ENCODE measurements at places on chromosomes 11 and 22. TPM values are rescaled to one million over a fixed set of nuclear protein-coding genes. Genes with fewer than 3 reads are reported as not detected.

GRCh38 chr11:67289651-67290479 lies 762 bp downstream of the ANKRD13D start:
- no peaks in the 10 kb centered on the region for H3K27me3 ChIP-seq
- peak overlapping the region; percentile 81 for H3K27ac ChIP-seq
- DNase-seq = no peak
- H3K4me3 ChIP-seq = peak overlapping the region; percentile 85
- peaks cover 48% of the 10 kb centered on the region for H3K4me1 ChIP-seq

GRCh38 chr11:2301631-2302305 lies at the start of the genes C11orf21 and TSPAN32:
TSS of gene C11orf21 (minus strand) at chr11:2301918. CDS start at chr11:2301808, 110 bp downstream.
TSS of gene TSPAN32 (plus strand) at chr11:2302013. CDS start at chr11:2302150, 137 bp downstream.
- peak; percentile 81 for DNase-seq
- H3K27me3 ChIP-seq = no peaks in the 10 kb centered on the region
- H3K4me1 ChIP-seq = peaks cover 31% of the 10 kb centered on the region
- H3K4me3 ChIP-seq = peak within 1 kb of the TSS; percentile 31
- no peaks in the 10 kb centered on the region for H3K36me3 ChIP-seq
- peak within 1 kb of the TSS; percentile 66 for H3K27ac ChIP-seq

DNA sequence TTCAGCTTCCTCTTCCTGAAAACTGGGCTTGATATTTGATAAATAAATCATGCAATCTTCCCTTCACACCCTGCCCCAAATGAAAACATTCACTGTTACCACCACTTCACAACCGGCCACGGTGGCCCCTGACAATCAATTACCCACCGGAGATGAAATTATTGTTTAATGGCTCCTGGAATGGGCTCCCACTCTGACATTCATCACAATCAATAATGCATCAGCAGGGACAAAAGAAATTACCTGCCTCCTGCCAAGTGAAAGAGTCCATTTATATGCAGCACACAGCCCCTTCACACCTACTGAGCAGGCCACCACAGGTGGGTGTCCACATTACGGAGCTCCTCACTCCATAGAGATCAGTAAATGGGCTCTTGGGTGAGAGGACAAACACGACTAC lies 193.5 kb upstream of the SNX19 start:
- no peaks in the 10 kb centered on the region for H3K36me3 ChIP-seq
- H3K27ac ChIP-seq = no peak overlapping the region
- no peaks in the 10 kb centered on the region for H3K27me3 ChIP-seq

GRCh38 chr22:30422481-30423300 lies 2.9 kb upstream of the MTFP1 start:
- DNase-seq = peak; percentile 80
- H3K36me3 ChIP-seq = peaks cover 13% of the 10 kb centered on the region
- H3K27ac ChIP-seq = peak overlapping the region; percentile 97
- peaks cover 35% of the 10 kb centered on the region for H3K4me1 ChIP-seq
- peak overlapping the region; percentile 74 for H3K4me3 ChIP-seq

Gene PRRG4
- 12.6 TPM for total RNA-seq

DNA sequence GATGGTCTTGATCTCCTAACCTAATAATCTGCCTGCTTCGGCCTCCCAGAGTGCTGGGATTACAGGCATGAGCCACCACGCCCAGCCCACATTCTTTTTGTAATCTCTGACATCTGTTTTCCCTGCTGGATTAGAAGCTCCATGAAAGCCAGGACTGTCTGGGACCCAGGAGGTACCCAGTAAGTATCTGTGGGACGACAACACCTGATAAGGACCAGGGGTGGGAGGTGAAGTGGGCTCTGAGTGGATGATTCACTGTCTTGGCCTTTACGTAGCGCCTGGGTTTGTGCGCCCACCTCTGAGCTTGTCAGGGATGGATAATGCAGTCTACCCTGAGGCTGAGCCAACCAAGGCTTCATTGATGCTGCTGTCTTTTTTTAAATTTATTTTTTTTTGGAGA lies 118.8 kb downstream of the ABTB2 start:
- H3K36me3 ChIP-seq = no peaks in the 10 kb centered on the region
- H3K27ac ChIP-seq = no peak overlapping the region
- H3K4me1 ChIP-seq = peaks cover 8% of the 10 kb centered on the region
- no peak for DNase-seq

- H3K4me3 ChIP-seq = no peak overlapping the region
- peaks cover 9% of the 10 kb centered on the region for H3K4me1 ChIP-seq
- no peaks in the 10 kb centered on the region for H3K36me3 ChIP-seq
Measured at GRCh38 chr11:95461858-95462257, 230.9 kb upstream of the SESN3 start.

GRCh38 chr22:22248878-22249277 lies 4.3 kb downstream of the VPREB1 start:
- peaks cover 16% of the 10 kb centered on the region for H3K27me3 ChIP-seq
- no peaks in the 10 kb centered on the region for H3K4me1 ChIP-seq
- H3K4me3 ChIP-seq = no peak overlapping the region
- no peak for DNase-seq
- H3K36me3 ChIP-seq = no peaks in the 10 kb centered on the region
- no peak overlapping the region for H3K27ac ChIP-seq

Gene DAGLA
- 6.0 TPM for total RNA-seq

Gene PKNOX2
- 17.8 TPM for total RNA-seq

DNA sequence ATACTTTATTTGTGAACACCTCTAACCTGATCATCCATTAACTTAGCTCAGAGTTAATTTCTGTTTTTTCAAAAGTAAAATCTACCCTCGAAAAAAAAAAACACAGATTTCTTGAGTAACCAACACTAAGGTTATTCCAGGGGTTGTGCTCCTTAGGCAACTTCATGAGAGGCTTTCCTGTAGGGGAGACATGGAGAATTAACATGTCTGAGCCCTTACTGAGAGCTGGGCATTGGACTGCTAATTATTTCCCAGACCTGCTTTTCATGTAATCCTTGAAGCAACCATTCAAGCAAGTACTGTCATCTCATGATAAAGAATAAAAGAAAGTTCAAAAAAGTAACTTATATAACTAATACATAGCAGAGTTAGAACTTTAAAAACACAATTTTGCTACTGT lies 13.5 kb upstream of the UPB1 start:
- no peak for DNase-seq
- no peaks in the 10 kb centered on the region for H3K36me3 ChIP-seq
- no peaks in the 10 kb centered on the region for H3K27me3 ChIP-seq
- no peak overlapping the region for H3K4me3 ChIP-seq
- peaks cover 19% of the 10 kb centered on the region for H3K4me1 ChIP-seq

Gene OR5P2
- total RNA-seq = 1.3 TPM

GRCh38 chr11:82899957-82900276 lies 313 bp downstream of the PRCP start:
- no peaks in the 10 kb centered on the region for H3K36me3 ChIP-seq
- DNase-seq = no peak
- H3K4me1 ChIP-seq = peaks cover 25% of the 10 kb centered on the region
- peak overlapping the region; percentile 68 for H3K4me3 ChIP-seq
- H3K27me3 ChIP-seq = no peaks in the 10 kb centered on the region
- H3K27ac ChIP-seq = peak overlapping the region; percentile 84

Gene OR51B4
- total RNA-seq = not detected

DNA sequence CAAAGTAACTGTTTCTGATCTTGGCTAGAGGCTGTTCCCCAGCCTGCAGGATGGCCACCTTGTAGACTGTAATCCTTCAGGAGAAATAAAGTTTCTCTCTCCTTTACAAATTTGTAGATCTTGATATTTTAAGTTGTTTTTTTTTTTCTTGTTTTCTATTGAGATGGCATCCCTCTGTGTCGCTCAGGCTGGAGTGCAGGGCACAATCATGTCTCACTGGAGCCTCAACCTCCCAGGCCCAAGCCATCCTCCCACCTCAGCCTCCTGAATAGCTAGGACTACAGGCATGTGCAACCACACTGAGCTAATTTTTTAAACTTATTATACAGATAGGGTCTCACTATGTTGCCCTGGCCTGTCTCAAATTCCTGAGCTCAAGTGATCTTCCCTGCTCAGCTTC lies 389.8 kb upstream of the LRRC4C start:
- no peak overlapping the region for H3K27ac ChIP-seq
- DNase-seq = no peak

- no peaks in the 10 kb centered on the region for H3K36me3 ChIP-seq
- H3K4me3 ChIP-seq = no peak overlapping the region
- H3K27ac ChIP-seq = no peak overlapping the region
- peaks cover 9% of the 10 kb centered on the region for H3K4me1 ChIP-seq
Measured at GRCh38 chr11:35029979-35030682, 108.8 kb upstream of the CD44 start.

DNA sequence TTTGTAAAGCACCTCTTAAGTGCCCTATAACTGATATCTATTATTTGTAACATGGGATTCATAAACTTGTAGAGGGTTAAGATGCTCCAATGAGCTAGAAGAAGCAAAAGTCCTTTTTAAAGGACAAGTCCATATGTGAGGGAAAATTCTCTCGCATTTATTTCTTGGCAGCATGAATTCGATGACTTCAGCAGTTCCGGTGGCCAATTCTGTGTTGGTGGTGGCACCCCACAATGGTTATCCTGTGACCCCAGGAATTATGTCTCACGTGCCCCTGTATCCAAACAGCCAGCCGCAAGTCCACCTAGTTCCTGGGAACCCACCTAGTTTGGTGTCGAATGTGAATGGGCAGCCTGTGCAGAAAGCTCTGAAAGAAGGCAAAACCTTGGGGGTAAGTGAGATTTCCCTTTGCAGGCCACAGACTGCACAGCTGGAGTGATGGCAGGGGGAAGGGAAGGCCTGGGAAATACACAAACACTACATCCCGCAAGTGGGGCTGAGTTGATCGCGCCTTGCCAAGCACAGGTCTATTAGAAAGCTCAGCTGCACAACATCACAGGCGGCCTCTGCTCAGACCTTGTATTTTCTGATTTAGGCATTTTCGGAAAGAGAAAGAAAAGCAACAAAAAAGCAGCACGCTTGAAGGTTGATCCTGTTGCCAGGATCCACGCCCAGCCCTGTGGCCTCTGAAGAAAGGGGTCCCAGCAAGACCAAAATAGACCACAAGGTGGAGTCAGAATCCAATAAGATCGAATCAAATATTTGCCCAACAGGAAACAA lies 1.5 kb downstream of the MS4A8 start:
- H3K4me1 ChIP-seq = no peaks in the 10 kb centered on the region
- H3K27ac ChIP-seq = no peak overlapping the region
- DNase-seq = no peak
- H3K4me3 ChIP-seq = no peak overlapping the region
- H3K36me3 ChIP-seq = no peaks in the 10 kb centered on the region
- no peaks in the 10 kb centered on the region for H3K27me3 ChIP-seq

All from upper lobe of right lung (tissue), 1 donor.